Left lobe of liver (tissue), 2 donors: ENCODE measurements at places on chromosomes 1 and 21.
A peak's percentile ranks its signal among the peaks of the same experiment; 100 is the strongest.

DNA sequence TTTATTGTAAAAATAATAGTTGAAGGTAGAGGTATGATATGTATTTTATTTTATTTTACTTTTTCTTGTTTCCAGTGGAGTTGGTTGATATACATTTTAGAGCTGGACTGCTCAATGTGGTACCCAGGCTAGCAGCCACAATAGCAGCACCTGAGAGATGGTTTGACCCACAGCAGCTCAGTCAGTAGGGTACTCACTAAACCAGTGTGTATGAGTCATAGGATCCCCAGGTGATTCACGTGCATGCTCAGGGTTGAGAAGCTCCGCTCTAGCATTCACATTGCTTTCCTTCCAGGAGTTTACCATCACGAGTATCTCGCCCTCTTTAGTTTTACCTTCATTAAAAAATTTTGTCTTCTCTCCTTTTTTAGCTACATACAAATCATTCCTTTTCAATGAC is 96.0 kb upstream of the PAXBP1 start:
- DNase-seq: no peak

GRCh38 chr1:32761253-32761877 is 55.8 kb downstream of the YARS1 start:
- peak; percentile 71 for DNase-seq

DNA sequence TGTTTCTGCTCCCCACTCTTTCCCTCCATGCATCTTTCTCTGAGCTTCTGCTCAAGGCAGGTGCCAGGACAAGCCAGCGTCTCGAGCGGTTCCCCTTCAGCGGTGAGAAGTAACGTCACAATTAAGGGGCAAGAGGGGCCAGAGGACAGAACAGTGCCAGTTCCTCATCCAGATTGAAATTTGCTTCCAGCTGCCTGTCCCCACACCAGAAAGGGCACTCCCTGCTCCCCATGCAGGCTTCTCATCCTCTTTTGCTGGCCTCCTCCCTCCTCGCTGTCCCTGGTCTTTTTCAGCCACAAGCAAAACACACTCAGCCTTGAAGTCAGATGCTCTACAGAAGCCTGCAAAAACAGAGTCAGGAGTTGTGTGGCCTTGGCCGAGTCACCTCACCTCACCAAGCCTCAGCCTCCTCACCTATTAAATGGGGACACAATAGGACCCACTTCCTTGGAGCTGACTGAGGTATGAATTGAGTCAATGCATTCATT is 35.0 kb upstream of the ECE1 start:
- no peak for DNase-seq

DNA sequence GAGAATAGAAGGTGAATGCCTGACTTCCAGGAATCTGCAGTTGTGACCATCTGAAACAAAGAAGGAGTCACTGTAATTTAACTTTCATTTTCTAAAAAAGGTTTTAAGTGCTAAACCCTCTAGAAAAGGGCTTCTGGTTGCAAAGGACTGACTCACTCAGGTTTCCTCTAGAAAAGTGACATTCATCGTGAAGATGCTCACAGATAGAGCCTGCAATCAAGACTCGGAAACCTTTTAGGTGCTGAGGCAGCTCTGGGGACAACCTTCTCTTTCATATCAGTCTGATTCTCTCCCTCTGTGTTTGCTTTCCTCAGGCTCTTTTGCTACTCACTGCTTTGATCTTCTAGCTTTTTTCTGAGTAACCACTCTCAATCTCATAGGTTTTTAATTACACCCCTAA is 8.2 kb downstream of the BCL9 start:
- DNase-seq: no peak

GRCh38 chr1:223421676-223422075 is 28.5 kb downstream of the CCDC185 start:
- no peak for DNase-seq

- DNase-seq: no peak
These were observed 25.5 kb downstream of the JAM2 start for GRCh38 chr21:25664491-25664931.

DNA sequence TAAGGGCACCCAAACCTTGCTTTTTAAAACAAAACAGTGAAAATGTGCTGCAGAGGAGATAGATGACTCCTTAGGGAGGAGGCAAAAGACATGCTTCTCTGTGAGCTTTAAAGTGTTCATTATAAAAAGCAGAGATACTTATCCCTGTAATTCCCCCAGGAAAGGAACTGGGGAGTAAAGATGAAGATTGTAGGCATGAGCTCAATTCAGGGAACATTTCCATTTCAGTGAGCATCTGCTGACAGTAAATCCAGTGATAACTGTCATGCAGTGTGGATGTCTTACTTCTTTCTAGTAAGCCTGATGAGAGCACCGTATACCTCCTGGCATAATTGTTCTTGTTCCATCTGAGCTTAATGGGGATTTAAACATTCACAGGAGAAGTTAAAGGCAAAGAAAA is 1296.5 kb downstream of the MRPL39 start:
- no peak for DNase-seq

GRCh38 chr1:230219174-230220067 is 152.4 kb downstream of the GALNT2 start:
- no peak for DNase-seq

GRCh38 chr1:69120817-69121216 is 446.9 kb upstream of the LRRC7 start:
- no peak for DNase-seq

DNA sequence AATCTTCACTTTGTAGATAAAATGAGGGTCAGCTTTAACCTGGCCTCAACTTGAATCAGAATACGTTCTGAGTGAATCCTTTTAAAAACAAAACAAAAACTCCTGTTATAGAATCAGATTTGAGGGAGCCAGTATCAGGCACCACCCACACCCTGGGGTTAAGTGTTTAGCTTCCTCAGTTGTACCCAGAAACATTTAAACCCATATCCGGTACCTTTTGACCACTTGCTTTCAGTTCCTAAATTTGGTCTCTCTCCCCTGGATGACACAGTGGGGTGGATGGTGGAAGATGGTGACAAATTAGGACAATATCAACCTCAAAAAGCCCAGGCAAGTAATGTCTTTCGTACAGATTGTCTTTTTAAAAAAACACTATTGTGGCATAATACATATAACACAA is 10.4 kb downstream of the KLHDC7A start:
- DNase-seq: peak; percentile 4

- DNase-seq: no peak
These were observed 11.0 kb downstream of the CD2 start for GRCh38 chr1:116764906-116765862.

DNA sequence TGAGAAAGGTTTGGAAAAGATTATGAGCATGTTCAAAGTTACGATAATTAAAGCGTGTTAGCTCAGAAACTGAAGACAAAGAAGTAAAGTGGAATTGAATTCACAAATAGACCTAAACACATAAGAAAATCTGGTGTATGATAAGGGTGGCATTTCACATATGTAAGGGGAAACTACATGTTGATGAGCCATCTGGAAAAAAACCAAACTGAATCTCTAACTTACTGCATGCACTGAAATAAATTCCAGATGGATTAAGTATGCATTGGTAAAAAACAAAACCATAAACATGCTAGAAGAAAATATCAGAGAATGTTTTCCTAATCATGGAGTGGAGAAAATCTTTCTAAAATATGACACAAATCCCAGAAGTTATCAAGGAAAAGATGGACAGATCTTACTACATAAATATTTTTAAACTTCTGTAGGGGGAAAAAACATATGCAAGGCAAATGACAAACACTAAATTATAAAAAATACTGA is 34.0 kb upstream of the CTPS1 start:
- no peak for DNase-seq

DNA sequence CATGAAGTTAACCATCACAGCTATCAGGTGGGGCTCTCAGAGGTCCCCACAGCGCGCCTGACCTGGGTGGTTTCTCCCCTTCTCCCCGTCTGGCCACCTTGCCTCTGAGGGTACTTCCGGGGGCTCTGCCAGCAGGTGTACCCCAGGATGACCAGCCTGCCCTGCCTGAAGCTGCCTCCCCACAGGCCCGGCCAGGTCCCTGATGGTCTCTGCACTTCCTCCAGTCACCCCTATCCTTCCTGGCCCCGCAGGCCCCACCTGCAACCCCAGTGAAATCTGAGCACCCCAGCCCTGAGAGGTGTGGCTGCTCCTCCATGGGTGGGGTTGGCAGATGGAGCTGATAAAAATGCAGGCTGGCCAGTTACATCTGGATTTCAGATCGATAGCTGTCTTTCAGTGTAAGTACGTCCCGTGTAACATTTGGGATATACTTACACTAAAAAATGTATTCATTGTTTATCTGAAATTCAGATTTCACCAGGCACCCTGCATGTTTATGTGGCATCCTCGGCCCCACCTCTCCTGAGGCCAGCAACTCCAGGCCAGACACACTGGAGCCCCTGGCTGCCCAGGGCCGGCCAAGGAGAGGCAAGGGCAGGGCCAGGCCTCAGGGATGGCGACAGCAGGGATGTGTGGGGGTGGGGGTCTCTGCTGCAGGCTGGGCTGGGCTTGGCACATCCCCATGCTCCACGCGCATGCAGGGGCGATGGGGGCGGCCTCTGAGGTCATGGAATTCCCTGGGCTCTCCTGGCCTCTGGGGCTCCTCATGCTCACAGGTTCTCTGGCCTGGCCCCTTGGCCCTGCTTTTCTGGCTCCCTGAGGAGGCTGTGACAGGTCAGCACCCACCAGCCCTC is 25.1 kb downstream of the LRRC3 start:
- no peak for DNase-seq

DNA sequence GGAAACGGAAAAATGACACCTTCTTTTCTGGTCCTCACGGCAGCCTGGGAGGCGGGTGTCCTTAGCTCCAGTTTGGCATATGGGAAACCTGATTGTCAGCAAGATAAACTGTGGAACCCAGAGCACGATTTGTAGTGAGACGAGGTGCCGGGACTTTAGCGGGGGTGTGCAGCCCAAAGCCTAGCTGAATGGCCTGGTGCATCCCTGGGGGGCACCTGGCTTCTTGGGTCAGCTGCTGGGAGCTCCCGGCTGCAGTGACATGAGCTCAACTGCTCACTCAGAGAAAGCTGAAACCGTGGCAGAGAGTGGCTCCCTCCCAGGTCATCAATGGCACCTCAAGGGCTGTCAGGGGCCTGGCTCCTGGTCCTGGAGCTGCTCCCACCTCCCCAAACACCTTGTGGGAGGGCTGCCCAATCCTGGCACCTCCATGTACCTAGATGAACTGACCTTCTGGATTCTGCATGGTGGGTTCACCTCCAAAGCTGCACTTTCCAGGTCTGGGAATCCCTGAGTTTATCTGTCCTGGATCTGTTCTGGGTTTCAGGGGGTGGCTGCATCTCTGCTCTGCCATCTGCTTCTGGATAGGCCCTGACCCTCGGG is 260.5 kb downstream of the MATN1 start:
- no peak for DNase-seq

- no peak for DNase-seq
These were observed 1.0 kb upstream of the SLC6A9 start for GRCh38 chr1:44032170-44032790.

GRCh38 chr1:14698314-14698713 is 99.8 kb downstream of the KAZN start:
- no peak for DNase-seq

- no peak for DNase-seq
These were observed 859 bp upstream of the ZBTB18 start for GRCh38 chr1:244050014-244050834.
